ENCODE measurements at places on chromosomes 6 and 20. TPM values are rescaled to one million over a fixed set of nuclear protein-coding genes. Genes with fewer than 3 reads are reported as not detected.

- H3K4me1 ChIP-seq: peaks cover 3% of the 10 kb centered on the region
- H3K36me3 ChIP-seq: no peaks in the 10 kb centered on the region
- H3K27ac ChIP-seq: no peak overlapping the region
- no peak overlapping the region for H3K4me3 ChIP-seq
These were observed 519.9 kb downstream of the MAFB start for GRCh38 chr20:40168981-40169620.

DNA sequence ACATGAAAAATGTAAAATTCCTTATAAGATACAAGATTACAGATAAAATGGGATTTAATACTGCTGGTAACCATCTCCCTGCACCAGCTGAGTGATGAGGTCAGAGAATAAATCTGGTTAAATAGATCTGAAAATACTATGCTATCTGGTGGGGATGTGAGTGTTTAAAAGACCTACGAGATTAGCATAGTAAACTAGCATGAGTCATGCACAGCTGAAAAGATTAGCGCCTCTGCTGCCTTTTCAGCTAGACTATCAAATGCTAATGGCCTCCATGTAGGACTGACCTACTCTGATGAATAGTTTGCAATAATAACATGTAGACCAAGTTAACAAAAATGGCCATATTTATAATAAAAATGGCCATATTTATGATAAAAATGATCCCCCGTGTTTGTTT, 553.3 kb downstream of the C6orf118 start:
- no peak overlapping the region for H3K27ac ChIP-seq
- DNase-seq: no peak
- no peaks in the 10 kb centered on the region for H3K4me1 ChIP-seq
- H3K36me3 ChIP-seq: no peaks in the 10 kb centered on the region
- no peak overlapping the region for H3K4me3 ChIP-seq
- no peaks in the 10 kb centered on the region for H3K27me3 ChIP-seq

DNA sequence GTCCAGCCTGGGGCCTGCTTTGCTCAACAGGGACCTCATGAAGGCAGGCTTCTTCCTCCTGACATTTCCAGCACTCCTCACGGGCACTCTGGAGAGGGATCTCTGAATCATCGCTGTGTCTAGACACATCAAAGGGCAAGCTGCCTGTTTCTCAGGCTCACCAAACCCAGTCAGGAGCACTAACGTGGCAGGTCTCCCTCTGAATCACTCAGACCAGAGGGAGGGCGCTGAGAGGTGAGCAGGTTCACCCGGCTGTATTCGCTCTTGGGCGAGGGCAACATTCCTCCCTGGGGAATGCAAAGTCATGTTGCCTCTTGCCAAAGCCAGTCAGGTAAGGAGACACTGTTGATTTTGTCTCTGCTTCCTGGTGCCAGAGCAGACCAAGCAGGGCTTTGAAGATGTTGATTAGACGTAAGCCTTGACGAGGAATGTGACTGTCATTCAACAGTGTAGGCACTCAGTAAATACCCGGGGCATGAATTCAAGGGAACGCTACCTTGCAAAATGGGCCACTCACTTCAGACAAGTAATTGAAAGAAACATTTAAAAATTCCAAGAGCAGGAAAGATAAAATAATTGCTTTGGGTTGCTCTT, 50.1 kb downstream of the CYP24A1 start:
- no peaks in the 10 kb centered on the region for H3K4me1 ChIP-seq
- H3K4me3 ChIP-seq: no peak overlapping the region
- no peak for DNase-seq
- H3K27me3 ChIP-seq: no peaks in the 10 kb centered on the region
- H3K36me3 ChIP-seq: no peaks in the 10 kb centered on the region
- no peak overlapping the region for H3K27ac ChIP-seq

DNA sequence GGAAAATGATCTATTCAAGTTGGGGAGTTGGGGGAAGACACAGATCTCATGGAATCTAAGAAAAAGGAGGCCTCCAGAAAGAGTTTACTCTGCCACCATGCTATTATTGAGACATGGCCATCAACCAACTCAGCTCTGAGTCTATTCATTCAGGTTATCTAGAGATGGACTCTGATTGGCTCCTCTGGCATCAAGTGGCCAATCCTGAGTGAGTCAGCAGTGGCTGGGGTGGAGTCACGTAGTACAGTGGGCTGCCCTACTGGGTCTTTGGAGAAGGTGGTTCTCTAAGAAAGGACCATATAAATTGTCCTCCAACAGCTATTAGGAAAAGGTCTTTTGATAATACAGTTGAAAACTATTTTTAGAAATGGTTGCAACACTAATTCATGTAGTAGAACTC, 42.1 kb downstream of the LYRM2 start:
- no peak overlapping the region for H3K27ac ChIP-seq
- no peaks in the 10 kb centered on the region for H3K4me1 ChIP-seq
- no peak for DNase-seq
- no peaks in the 10 kb centered on the region for H3K27me3 ChIP-seq
- no peaks in the 10 kb centered on the region for H3K36me3 ChIP-seq
- no peak overlapping the region for H3K4me3 ChIP-seq

GRCh38 chr6:158808941-158809678, 10.1 kb downstream of the EZR start:
- H3K27me3 ChIP-seq: no peaks in the 10 kb centered on the region

- no peak for DNase-seq
- peaks cover 15% of the 10 kb centered on the region for H3K36me3 ChIP-seq
- no peaks in the 10 kb centered on the region for H3K27me3 ChIP-seq
- no peak overlapping the region for H3K27ac ChIP-seq
These were observed 15.2 kb downstream of the RNF8 start for GRCh38 chr6:37368961-37369320.

- H3K36me3 ChIP-seq: no peaks in the 10 kb centered on the region
- no peak overlapping the region for H3K4me3 ChIP-seq
- H3K27ac ChIP-seq: no peak overlapping the region
- no peak for DNase-seq
- no peaks in the 10 kb centered on the region for H3K27me3 ChIP-seq
- H3K4me1 ChIP-seq: no peaks in the 10 kb centered on the region
These were observed 445.7 kb downstream of the CDC5L start for GRCh38 chr6:44833248-44833647.

- no peak for DNase-seq
- no peaks in the 10 kb centered on the region for H3K4me1 ChIP-seq
- H3K27me3 ChIP-seq: no peaks in the 10 kb centered on the region
- no peaks in the 10 kb centered on the region for H3K36me3 ChIP-seq
- no peak overlapping the region for H3K4me3 ChIP-seq
These were observed 129.9 kb downstream of the SMAP1 start for GRCh38 chr6:70797625-70798024.

GRCh38 chr20:13865791-13866351, 81.0 kb downstream of the NDUFAF5 start:
- DNase-seq: no peak
- no peak overlapping the region for H3K4me3 ChIP-seq
- H3K36me3 ChIP-seq: no peaks in the 10 kb centered on the region
- H3K4me1 ChIP-seq: no peaks in the 10 kb centered on the region
- no peaks in the 10 kb centered on the region for H3K27me3 ChIP-seq

GRCh38 chr20:2114127-2114959, 12.7 kb downstream of the STK35 start:
- no peaks in the 10 kb centered on the region for H3K27me3 ChIP-seq
- H3K4me1 ChIP-seq: peaks cover 15% of the 10 kb centered on the region
- no peaks in the 10 kb centered on the region for H3K36me3 ChIP-seq
- no peak overlapping the region for H3K27ac ChIP-seq
- no peak overlapping the region for H3K4me3 ChIP-seq

GRCh38 chr20:38125157-38126056, 39.7 kb downstream of the TGM2 start:
- peak overlapping the region; percentile 25 for H3K27ac ChIP-seq
- no peaks in the 10 kb centered on the region for H3K36me3 ChIP-seq
- H3K4me3 ChIP-seq: no peak overlapping the region
- no peaks in the 10 kb centered on the region for H3K27me3 ChIP-seq
- no peaks in the 10 kb centered on the region for H3K4me1 ChIP-seq

DNA sequence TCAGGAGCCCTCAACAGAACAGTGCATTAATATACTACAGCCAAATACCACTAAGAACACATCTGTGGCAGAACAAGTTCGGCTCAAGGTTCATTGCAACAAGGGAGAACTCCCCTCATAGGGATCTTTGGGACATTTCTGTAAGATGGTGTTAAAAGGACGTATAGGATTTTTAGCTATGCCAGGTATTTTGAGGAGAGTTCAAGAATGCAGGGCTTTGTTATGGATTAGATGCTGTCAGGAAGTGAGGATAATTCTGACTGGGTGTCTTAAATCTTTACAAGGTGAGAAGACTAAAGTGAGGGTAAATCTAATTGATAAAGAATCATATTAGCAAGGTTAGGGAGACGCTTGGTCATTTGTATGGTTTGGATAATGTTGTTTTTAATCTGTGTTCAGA, 83.7 kb upstream of the AHI1 start:
- no peak overlapping the region for H3K4me3 ChIP-seq
- no peak for DNase-seq
- H3K36me3 ChIP-seq: no peaks in the 10 kb centered on the region
- H3K4me1 ChIP-seq: no peaks in the 10 kb centered on the region
- no peaks in the 10 kb centered on the region for H3K27me3 ChIP-seq

GRCh38 chr6:87539554-87539953, 50.2 kb downstream of the RARS2 start:
- DNase-seq: no peak
- H3K4me3 ChIP-seq: no peak overlapping the region
- H3K4me1 ChIP-seq: peaks cover under 1% of the 10 kb centered on the region
- peaks cover 59% of the 10 kb centered on the region for H3K36me3 ChIP-seq
- no peaks in the 10 kb centered on the region for H3K27me3 ChIP-seq
- H3K27ac ChIP-seq: no peak overlapping the region

GRCh38 chr6:119890470-119890869, 540.9 kb upstream of the MAN1A1 start:
- H3K36me3 ChIP-seq: no peaks in the 10 kb centered on the region
- H3K4me1 ChIP-seq: no peaks in the 10 kb centered on the region
- no peak for DNase-seq
- no peak overlapping the region for H3K27ac ChIP-seq

TP53TG5 gene
- not detected for total RNA-seq

C6orf132 gene
- 1.8 TPM for total RNA-seq

SLC4A11 gene
- total RNA-seq: 0.21 TPM

WFDC10A gene
- total RNA-seq: not detected

RAET1E gene
- total RNA-seq: not detected

ABCF1 gene
- total RNA-seq: 40.6 TPM

All from tibial nerve (tissue), 4 donors.